ENCODE measurements at places on chromosomes 12 and 14. TPM values are rescaled to one million over a fixed set of nuclear protein-coding genes. Genes with fewer than 3 reads are reported as not detected.

- DNase-seq, result no peak
- peaks cover 2% of the 10 kb centered on the region for H3K27me3 ChIP-seq
- H3K4me3 ChIP-seq, result no peak overlapping the region
- no peak overlapping the region for H3K27ac ChIP-seq
These were observed 190.4 kb upstream of the FAR2 start for GRCh38 chr12:28958553-28959195.

DNA sequence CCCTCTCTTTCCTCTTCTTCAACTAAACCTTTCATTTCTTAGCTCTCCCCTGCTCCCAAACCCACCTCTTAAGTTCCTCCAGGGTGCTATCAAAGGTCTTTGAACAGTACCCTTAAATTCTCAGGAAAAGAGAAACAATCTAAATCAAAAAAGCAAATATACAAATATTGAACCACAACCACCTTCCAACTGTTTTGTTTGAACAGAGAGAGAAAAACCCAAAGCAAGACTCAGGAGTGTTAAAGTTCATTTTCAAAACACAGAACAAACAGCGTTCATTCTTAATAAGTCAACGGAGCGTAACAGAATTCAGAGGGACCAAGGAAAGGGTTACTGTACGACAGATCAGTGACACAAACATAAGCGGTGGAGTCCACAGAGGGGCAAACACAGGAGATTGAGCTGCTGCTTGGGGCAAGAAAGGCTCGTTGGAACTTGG, 73.3 kb downstream of the NDUFA12 start:
- H3K4me1 ChIP-seq, result no peaks in the 10 kb centered on the region
- no peaks in the 10 kb centered on the region for H3K27me3 ChIP-seq
- H3K36me3 ChIP-seq, result no peaks in the 10 kb centered on the region

DNA sequence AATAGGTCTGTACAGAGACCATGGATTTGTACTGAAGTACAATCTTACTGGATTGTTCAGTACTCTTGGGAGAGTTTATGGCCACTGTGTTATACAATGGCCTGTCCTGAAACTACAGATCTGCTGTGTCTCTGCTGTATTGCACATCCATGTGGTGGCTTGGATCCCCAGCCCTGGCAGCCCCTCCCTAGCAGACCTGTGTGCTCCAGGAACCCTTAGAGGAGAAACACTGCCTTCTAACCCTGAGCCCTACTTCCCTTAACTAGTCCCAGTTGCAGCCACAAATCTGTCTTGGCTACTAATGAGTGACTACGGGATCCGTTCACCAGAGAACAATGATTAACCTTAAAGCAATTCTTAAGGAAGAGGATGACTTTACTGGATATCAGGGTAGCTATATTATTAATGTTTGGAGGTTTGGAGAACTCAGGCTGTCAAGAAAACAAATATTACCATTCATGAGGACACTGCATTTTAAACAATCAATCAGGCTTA, 27.7 kb downstream of the RNF34 start:
- no peaks in the 10 kb centered on the region for H3K27me3 ChIP-seq
- DNase-seq, result no peak
- no peak overlapping the region for H3K4me3 ChIP-seq
- H3K36me3 ChIP-seq, result peaks cover 5% of the 10 kb centered on the region
- no peak overlapping the region for H3K27ac ChIP-seq

LACRT gene
- not detected for total RNA-seq

B4GALNT1 gene
- total RNA-seq, result 83.9 TPM
